ENCODE measurements at places on chromosomes 5 and 9.

DNA sequence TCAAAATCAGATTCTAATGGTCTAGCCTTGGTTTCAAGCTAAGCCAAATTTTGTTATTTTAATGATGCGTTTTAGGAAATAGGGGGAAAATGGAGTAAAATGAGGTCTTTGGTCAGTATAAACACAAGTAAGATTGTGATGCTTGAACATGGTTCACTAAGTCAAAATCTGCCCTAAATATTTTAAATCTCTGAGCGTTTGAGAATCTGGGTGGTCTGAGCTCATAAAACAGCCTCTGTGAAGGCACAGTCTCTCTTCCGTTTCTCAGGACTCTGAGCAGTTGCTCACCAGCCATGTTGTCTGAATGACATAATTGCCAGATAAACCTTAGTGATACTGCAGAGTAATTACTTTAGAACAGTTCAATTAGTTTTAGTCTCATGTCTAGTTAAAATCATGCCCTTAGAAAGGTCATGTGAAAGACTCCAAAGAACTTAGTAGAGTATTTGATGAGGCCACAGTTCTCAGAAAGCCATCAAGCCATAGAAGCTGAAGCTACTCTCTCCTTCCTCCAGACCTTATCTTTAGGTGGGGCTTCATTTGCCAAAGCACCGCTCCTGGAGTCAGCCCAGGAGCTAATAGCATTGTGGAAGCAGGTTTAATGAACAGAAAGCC lies 257.1 kb upstream of the MAP3K1 start:
- no peak for DNase-seq

GRCh38 chr5:142507531-142508372 lies 178.1 kb downstream of the FGF1 start:
- no peak for DNase-seq

DNA sequence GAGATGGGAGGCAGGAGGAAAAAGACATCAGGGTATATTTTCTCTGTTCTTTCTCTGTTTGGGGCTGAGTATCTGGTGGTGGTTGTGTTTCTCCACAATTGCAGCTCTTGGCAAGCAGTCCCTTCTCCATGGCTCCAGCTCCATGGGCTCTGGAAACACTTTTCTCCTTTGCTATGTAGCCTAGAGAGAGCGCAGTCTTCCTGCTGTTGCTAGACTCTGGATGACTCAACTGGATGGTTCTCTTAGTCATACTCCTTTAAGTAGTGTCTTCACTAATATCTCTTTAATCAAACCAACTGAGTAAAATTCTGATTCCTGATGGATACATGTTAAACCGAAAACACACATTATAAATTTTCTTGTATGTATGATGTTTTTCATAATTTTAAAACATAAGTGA lies 3.3 kb upstream of the PLGRKT start:
- no peak for DNase-seq

DNA sequence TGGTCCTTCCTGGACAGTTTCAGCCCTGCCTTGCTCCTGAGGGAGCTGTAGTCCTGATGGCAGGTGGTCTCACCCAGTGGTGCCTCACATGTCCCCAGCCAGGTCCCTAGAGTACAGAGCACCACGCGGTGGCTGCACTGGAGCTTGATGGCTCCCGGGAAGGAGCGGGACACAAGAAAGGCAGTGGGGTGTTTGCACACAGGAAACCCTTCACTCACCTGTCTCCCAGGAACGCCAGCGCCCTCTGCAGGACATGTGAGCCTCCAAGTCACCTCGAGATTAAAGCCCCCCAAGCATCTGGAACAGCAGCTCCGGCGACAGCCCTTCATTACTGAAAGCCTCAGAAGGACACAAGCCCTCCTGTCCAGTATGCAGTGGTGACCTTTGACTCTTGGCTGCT lies 19.9 kb upstream of the TMEM250 start:
- DNase-seq: no peak

GRCh38 chr5:102049517-102049916 lies 246.6 kb downstream of the SLCO4C1 start:
- no peak for DNase-seq

DNA sequence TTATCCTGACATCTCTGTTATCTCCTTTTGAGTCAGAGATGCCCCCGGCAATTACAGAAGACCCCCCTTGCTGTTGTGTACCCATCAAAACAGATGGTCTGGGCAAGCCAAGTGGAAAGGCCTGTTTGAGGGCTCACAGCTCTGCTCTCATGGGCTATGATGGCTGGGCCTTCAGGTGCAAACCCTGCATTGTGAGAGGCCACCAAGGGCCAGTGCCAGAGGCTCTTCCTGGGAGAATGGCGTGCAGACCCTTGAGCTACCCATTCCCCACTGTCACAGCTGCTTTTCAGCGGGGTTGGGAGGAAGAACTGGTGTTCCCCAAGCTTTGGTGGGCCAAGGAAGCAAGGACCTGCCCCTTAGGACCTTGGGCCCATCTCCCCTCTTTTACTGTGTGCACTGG lies 174.7 kb upstream of the PPP1R26 start:
- DNase-seq: no peak

DNA sequence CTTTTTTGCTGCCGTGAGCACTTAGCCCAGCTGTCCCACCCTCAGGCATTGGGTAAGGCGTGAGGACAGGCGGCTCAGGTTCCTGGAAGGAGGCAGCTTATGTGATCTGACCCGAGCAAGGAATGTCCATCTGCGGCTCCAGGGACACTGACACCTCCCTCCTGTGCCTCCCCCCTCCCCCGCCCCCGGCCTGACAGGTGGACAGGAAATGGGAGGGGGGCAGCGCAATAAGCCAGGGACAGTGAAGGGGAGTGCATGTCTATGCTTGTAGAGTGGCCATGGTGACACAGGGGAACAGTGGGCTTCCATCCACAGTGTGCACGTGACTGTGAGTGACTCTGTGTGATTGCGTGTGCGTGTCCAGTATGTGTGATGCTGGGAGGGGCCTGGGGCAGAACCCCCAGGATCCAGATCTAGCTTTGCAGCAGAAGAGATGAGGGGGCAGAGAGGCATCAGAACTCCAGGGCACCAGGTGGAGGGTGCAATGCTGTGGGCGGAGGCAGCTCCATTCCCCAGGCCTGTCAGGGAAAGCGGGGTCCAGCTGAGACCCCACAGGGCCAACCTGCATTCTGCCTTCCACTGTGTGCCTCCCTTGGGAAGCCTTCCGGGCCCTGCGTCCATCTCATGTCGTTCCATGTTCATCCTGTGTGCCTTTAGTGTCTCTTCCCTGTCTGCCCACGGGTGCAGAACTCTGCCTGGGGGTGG lies 30.5 kb downstream of the CNTFR start:
- DNase-seq: no peak

DNA sequence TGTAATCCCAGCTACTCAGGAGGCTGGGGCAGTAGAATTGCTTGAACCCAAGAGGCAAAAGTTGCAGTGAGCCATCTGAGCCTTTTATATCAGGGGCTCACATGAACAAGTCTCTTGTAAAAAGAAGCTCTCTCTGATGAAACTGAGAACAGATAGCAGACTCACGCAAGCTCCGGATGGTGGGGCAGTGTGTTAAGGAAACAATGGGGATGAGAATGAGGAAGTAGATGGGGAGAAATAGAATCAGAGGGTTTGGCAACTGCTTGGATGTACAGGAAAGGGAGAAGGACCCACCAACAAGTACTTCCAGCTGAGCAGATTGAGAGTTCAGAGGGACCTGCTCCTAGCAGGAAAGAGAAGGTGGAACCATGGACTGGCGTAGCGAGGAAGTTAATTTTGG lies 18.6 kb downstream of the TMEM252 start:
- no peak for DNase-seq

GRCh38 chr5:65197531-65198455 lies 283.9 kb downstream of the ADAMTS6 start:
- no peak for DNase-seq

GRCh38 chr5:10310066-10310779 lies 2.5 kb upstream of the CMBL start:
- DNase-seq: no peak

GRCh38 chr9:110626101-110626829 lies 42.3 kb upstream of the MUSK start:
- no peak for DNase-seq
